Fibroblast of mammary gland (primary cell): ENCODE measurements at places on chromosomes 13 and 19.

DNA sequence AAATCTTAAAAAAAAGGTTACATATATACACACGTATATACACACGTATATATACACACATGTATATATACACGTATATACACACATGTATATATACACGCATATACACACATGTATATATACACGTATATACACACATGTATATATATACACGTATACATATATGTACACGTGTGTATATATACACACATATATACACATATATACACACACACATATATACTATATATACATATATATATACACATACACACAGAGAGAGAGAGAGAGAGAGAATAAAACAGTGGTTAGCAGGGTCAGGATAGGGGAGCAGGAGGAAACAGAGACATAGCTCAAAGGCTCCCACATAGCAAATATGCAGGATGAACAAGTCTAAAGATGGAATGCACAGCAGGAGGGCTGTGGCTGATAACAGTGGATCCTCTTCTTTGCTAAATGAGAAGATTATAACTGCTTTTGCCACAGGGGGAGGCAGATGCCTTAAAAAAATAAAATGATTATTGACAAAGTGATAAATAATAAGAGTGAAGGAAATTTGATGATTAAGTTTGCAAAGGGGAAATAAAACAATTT, 714.5 kb downstream of the UQCRFS1 start:
- DNase-seq = no peak

- DNase-seq = no peak
Measured at GRCh38 chr19:50510700-50511068, 307 bp downstream of the JOSD2 start.

DNA sequence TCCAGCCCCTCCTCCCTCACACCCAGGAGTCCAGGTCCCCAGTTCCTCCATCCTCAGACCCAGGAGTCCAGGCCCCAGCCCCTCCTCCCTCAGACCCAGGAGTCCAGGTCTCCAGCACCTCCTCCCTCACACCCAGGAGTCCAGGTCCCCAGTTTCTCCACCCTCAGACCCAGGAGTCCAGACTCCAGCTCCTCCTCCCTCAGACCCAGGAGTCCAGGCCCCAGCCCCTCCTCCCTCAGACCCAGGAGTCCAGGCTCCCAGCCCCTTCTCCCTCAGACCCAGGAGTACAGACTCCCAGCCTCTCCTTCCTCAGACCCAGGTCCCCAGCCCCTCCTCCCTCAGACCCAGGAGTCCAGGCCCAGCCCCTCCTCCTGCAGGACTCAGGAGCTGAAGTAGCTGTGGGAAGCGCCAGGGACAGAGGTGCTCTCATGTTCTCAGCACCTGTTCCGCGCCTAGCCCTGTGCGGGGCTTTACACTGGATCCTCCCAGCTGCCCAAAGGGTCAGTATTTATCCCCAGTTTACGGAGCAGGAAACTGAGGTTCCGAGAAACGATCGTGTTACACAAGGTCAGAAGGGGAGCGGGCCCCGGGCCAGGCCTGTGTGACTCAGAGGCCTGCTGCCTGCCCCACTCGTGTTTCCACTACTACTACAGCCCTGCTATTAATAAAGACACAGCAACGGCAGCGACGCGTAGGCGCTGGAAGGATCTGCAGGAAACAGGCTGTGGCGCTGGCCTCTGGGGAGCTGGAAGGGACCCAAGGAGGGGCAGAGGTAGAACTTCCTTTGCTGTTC, 1.7 kb upstream of the SBK3 start:
- DNase-seq = peak; percentile 94

GRCh38 chr19:3785938-3786824, at the start of gene MATK:
TSS of gene MATK (minus strand) at chr19:3786381. CDS start at chr19:3785135, 1,246 bp downstream.
- no peak for DNase-seq

GRCh38 chr13:46173656-46174055, 8.3 kb downstream of the LCP1 start:
- DNase-seq = no peak

DNA sequence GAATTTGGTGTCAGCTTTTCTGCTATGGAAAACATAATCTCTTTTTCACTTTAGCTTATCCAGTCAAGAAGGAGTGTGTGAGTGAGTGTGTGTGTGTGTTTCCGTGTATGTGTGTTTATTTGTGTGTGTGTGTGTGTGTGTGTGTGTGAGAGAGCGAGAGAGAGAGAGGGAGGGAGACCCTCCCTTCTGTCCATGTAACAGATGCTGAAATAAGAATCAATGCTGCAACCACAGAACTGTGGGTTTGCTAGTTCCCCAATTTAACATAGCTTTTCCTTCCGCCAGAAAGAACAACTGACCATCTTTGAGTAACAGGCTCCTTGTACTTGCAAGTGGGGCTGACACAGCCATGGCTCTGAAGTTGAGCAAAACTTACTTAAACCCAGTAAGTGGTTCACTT, 5.2 kb downstream of the LCP1 start:
- no peak for DNase-seq

GRCh38 chr13:112457081-112457480, 80.9 kb downstream of the SPACA7 start:
- DNase-seq = no peak

DNA sequence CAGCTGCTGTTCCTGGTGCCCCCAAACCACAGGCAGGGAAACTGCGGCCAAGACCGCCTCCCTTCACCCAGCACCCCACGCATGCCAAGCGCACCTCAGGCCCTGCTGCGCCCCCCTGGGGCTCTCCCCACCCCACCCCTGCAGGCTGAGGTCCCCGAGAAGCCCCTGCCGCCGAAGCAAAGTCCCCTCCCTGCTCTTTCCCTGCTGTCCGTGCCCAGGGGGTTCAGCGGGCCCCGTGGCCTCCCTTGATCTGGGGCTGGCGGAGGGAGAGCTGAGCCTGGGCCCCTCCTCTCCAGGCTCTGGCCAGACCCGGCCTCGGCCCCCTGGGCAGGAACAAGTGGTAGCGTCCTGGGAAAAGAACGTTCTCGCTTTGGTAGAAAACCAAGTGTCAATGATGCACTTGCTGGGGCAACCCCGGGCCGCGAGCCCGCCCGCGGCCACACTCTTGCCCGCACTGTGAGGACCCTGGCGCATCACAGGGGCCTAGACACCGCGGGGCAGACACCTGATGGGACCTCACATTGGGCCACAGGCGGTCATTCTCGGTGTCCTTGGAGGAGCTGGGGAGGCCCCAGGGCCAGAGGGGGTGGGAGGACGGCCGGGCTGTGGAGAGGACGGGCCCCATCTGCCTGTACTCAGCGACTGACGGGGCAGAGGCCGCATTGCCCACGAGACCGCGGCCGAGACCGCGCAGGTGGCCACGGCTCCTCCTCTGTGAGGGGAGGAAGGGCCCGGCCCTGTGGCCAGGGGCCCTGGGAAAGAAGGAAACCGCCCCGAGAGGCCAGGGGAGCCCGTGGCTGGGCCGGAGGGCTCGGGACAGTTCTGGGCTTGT, 29.0 kb downstream of the GPX4 start:
- DNase-seq = peak; percentile 35
